Stimulated activated CD8-positive, alpha-beta memory T cell treated with anti-CD3 and anti-CD28 coated beads, Interleukin-7, amount 100 ng/mL, for 1 hour (primary cell): ENCODE measurements at places on chromosomes 16 and 17.

DNA sequence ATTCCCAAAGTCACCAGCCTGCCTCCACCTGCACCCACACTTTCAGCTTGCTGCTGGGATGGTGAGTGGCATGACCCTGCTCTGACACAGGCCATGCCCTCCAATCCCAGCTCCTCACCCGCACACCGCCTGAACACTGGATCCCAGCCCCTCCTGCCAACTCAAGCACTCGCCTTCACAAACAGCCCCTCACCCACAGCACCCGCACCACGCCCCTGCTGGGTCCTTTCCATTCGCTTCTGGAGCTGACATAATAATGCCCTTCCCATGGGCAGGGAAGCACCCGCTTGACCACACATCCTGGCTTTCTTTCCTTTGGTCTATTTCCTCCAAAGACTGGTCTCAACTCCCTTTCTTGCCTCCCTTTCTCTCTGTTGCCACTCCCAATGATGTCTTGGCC lies 57.6 kb downstream of the RAB11FIP4 start:
- DNase-seq = no peak

DNA sequence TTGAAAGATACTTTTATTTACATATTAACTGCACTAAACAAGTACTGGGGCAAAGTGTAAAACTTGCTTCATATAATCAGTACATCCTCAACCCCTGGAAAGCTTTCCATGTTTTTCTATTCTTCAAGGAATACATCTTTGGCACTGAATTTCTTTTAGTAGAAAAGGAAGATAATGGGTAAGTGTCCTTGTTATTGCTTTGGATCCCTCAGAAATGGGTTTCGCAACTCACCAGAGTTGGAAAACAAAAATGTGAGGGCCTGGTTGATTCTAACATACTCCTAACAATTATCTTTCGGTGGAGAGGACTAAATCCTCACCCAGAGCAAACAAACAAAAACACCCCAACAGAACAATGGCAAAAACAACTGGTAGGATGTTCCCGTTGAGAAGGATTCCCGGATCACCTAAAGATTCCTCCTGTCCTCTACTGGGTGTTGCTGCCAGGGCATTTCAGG lies 120.4 kb downstream of the PARN start:
- no peak for DNase-seq

DNA sequence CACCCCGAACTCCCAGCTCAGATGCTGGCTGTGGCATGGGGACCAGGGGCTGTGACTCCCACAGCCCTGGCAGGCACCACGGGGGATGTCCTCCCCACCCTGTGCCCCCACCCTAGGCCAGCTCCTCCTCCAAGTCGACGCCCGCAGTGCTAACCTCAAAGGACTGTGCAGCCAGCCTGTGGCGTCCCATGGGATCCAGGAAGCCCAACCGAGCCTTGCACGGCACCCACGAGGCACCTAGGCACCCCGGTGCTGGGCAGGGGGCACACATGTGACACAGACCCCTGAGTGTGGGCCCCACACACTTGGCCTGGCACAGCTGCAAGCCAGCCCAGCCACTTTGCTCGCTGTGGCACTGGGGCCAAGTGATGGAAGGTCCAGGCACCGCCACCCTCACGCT lies 3.9 kb downstream of the GCGR start:
- no peak for DNase-seq

GRCh38 chr16:28001184-28001583 lies 62.3 kb downstream of the GSG1L start:
- DNase-seq = no peak

- DNase-seq = peak; percentile 94
These were observed 214.6 kb downstream of the MRTFB start for GRCh38 chr16:14285513-14286367.

- DNase-seq = no peak
These were observed 18.1 kb downstream of the ERN1 start for GRCh38 chr17:64111831-64112230.
